ENCODE measurements at places on chromosomes 6 and 20.

- DNase-seq: no peak
Observed at GRCh38 chr6:26502626-26503025, 2.5 kb downstream of the BTN1A1 start.

- DNase-seq: no peak
Observed at GRCh38 chr6:138461647-138462046, 37.6 kb downstream of the NHSL1 start.

- no peak for DNase-seq
Observed at GRCh38 chr20:6053776-6054688, at the start of gene LRRN4. Gene LRRN4 (minus strand): TSS chr20:6054060. CDS start chr20:6052799, 1,261 bp downstream.

DNA sequence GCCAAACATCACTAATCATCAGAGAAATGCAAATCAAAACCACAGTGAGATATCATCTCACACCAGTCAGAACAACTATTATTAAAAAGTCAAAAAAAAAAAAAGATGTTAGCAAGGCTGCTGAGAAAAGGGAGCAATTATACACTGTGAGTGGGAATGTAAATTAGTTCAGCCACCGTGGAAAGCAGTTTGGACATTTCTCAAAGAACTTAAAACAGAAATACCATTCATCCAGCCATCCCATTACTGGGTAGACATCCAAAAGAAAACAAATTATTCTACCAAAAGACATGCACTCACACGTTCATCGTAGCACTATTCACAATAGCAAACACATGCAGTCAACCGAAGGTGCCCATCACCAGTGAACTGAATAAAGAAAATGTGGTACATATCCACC lies 213.9 kb downstream of the TTLL2 start:
- DNase-seq: no peak

- no peak for DNase-seq
Observed at GRCh38 chr6:134516582-134516981, 198.7 kb upstream of the SGK1 start.

DNA sequence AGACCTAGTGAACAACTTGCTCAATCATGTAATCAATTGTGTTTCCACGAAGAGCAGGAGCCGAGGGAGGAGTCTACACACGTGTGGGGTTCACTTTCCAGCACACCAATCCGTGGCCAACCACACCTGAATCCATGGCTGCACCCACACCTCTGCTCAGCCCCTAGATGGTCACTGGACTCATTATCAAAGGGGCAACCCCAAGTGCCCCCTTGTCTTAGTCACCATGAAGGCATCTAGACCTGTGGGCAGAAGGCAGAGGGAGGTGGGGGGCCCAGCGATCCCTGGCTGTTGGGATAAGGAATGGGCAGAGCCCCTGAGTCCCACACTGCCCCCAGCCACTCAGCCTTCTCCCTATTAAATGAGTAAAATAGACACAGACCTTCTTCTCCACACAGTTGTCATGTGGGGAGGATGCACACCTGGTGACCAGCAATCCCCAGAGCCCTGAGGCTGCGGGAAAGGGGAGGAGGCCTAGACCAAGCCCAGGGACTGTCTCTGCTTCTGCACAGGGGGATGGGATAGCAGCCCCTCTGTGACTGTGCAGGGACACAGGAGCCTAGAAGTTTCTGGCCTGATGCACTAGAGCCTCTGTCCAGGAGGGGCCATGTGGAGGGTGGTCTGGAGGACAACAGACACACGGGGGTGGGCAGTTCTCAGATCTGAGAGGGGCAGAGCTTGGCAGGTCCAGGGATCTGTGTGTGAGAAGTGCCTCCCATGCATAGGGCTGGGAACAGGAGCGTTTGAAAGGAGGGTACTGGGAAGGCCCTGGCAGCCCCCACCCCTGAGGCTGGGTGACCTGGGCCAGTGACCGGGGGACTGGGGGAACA lies 1.9 kb upstream of the RAET1L start:
- no peak for DNase-seq

DNA sequence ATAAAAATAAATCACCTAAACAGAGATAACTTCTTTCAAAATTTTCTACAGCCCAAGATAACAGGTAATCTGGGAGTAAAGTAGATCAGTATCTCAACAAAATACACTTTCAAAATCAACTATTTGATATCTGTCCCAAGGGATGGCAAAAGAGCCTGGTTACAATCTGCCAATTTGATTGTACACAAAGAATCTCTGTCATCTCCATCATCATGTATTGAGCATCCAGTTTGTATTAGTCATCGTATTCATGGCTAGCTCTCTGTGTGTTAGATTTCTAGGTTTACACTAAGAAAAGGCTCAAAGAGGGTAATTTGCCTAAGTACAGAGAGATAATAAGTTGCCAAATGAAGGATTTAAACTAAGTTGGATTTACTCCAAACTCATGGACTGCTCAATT lies 329.0 kb upstream of the NRSN1 start:
- no peak for DNase-seq

DNA sequence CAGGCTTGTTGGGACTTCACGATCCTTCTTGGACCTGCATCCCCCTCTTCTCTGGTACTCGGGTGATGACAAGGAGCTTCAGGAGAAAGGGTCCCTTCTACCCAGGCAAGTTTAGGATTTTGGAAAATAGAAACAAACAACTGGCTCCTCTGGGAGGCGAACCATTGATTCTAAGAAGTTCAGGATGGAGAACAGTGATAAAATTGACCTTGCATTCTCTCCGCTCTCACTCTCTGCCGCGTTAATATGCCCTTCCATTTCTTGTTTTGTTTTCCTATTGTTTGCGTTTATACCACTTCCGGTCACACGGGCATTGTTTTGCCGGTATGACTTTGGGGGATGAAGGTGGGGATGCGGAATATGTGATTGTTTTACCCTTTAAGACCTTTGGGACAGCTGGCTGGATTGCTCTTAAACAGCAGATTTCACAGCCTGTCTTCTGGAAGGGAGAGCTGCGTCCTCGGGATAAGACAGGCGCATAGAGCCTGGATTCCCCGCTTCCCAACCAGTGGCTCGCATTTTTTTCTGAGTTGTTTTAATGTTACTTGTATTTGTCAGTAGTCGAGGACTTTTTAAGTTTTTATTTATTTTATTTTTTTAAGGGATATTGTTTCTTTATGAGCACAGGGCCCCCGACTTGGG lies 144.3 kb upstream of the ZNF184 start:
- DNase-seq: no peak

DNA sequence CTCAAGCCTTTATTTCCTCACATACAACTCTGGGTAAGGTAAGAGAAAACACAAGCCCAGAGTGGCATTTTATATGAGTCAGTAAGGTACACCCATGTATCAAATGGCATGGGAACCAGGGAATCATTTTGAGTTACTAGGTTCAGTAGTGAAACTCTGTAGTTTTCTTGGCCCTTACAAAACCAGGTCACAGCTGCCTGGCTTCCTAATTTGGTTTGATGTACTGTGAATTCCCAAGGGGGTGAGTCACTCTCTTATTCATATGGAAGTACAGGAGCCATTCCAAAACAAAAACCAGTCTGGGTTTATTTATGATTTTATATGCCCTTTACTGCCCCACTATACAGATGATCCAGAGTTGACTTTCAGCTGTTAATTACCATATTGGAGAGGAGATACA lies 70.7 kb downstream of the PDE7B start:
- DNase-seq: no peak

DNA sequence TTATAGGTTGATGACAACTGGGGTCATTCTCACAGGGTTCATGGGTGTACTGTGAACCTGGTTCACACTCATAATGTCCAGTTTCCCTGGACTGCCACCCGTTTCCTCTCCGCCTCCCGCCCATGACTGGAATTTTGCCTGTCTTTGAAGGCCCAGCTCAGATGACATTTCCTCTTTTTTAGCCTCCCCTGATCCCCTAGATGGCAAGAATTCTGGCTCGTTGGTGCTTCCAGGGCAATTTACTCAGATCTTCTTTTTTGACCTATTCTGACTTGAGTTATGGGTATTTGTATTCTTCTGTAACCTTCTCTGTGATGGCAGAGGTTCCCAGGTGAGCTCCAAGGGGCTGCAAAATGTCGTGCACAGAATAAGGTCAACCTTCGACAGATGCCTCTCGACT lies 5.7 kb upstream of the CITED2 start:
- DNase-seq: no peak

GRCh38 chr6:128358244-128358776 lies 162.1 kb downstream of the PTPRK start:
- no peak for DNase-seq

DNA sequence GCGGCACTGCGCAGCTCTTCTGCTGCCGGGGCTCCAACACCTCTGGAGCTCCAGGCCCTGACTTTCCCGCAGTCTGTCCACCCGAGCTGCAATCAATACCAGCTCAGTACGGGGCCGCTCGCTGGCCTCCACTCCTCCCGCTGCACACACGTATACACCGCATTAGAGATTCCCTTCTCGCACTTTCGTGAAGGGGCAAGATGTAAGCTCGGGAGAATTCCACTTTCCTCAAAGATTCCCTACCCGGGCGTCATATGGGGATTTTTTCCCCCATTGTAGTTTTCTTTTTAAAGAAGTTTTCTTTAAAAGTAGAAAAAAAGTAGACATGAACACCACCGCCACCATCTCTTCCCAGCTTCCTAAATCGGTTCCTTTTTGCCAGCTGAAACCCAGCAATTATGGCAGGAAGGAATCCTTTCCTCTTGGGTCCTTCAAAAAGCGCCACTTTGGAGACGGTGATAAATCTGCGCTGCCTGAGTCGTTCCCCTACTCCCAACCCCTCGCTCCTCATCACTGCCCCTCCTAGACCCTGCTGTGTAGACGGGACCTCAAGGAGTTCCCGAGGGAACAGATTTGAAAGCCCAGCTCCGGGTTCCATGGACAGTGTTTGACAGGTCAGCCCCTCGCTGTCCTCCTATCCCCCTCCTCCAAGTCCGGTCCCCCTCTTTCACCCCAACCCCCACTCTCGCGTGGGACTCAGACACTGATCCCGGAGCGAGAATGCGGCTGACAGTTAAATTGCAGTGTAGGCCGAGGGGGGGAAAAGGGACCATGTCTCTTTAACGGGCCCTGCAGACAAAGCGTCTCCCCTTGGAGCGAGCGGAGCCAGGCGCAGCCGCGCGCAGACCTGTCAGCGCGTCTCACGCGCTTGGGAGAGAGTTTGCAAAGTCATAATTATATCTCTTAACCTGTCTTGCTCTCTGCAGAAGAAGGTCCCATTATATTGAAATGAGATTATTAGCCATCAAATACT lies 39.5 kb downstream of the NCR2 start:
- DNase-seq: no peak

DNA sequence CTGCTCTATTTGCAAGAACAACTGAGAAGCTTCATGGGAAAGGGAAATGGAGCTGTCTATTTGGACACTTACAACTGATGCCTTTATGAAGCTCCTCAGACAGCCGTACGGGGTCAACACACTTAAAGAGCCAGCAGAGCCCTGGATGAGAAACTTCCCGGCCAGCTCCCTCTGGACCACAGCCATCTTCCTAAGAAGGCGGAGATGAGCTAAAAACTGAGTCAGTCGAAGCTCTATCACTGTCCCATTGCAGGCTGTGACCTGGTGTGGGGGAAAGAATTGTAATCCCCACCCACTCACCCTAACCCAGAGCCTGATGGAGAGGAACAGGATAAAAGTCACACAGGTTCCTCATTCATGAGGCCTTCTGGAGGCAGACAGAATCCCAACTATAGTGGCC lies 360.4 kb upstream of the JARID2 start:
- no peak for DNase-seq

GRCh38 chr20:58264271-58264670 lies 35.8 kb upstream of the ANKRD60 start:
- no peak for DNase-seq

GRCh38 chr20:53829724-53830521 lies 236.3 kb upstream of the ZNF217 start:
- DNase-seq: no peak

DNA sequence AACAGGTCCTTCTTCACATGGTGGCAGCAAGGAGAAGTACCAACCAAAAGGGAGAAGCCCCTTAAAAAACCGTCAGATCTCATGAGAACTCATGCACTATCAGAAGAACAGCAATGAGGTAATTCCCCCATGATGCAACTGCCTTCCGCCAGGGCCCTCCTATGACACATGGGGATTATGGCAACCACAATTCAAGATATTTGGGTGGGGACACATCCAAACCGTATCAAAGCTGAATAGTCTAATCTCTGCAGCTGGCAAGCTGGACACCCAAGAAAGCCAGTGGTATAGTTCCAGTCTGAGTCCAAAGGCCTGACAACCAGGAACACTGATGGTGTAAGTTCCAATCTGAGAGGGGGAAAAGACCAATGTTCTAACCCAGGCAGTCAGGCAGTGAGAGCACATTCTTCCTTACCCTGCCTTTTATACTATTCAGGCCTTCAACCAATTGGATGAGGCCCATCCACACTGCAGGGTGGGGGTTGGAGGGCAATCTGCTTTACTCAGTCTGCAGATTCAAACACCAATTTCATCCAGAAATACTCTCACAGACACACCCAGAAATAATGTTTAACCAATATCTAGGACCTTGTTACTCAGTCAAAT lies 17.9 kb upstream of the CNKSR3 start:
- DNase-seq: no peak

DNA sequence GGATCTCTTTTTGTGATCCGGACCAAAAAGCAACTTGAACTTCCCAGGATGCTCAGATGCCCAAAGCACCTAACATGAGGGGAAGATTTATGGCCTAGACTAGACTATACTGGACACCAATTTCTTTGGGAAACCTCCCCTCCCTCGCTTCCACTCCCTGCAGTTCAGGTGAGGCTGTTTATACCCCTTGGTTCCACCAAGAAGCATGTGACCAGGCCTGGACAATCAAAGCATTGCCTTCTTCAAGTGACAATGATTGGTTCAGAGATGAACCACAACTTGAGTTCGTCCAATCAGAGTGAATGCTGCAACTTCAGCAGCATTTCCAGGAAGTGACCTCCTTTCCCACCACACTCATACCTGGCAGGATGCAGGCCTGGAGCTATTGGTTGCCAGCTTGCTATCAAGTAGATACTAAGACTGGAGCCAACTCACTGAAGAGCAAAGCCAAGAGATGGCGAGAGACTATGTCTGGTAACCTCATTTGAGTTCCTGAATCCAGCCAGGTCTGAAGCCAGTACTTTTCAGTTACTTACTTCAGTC lies 45.6 kb upstream of the SLC9A8 start:
- no peak for DNase-seq

- no peak for DNase-seq
Observed at GRCh38 chr6:113644861-113645575, 212.1 kb upstream of the MARCKS start.

GRCh38 chr6:36973190-36973589 lies 12.8 kb downstream of the MTCH1 start:
- no peak for DNase-seq

GRCh38 chr20:19547547-19547946 lies 210.5 kb upstream of the RIN2 start:
- no peak for DNase-seq

DNA sequence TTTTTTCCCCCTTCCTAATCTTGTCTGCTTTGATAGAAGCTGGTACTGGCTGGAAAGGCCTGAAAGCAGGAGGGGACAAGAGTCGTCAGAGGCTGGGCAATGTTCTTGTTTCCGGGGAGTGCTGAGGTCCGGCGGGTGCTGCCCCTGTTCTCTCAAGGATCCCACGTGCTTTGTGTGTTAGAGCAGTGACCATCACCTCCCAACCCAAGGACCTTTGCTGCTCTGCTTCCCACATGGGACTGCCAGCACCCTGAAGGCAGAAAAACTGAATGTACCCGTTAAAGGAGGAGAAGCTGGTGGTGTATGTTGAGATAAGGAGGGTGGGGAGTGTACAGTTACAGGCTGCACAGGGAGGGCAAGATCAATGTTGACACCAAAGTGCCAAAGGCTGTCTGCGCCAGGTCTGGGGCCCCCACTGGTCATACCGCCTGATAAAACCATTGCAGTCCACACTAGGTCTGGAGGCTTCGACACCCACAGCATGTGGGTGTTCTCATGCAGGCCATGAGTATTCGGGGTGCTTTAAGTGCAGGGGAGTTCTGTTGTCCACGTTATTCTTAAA lies 15.0 kb downstream of the C20orf173 start:
- no peak for DNase-seq

- DNase-seq: no peak
Observed at GRCh38 chr20:41696428-41696827, 78.3 kb upstream of the CHD6 start.
